Progenitor cell of endocrine pancreas (in vitro differentiated cells): ENCODE measurements at places on chromosomes 2 and 18. TPM values are rescaled to one million over a fixed set of nuclear protein-coding genes. Genes with fewer than 3 reads are reported as not detected.

DNA sequence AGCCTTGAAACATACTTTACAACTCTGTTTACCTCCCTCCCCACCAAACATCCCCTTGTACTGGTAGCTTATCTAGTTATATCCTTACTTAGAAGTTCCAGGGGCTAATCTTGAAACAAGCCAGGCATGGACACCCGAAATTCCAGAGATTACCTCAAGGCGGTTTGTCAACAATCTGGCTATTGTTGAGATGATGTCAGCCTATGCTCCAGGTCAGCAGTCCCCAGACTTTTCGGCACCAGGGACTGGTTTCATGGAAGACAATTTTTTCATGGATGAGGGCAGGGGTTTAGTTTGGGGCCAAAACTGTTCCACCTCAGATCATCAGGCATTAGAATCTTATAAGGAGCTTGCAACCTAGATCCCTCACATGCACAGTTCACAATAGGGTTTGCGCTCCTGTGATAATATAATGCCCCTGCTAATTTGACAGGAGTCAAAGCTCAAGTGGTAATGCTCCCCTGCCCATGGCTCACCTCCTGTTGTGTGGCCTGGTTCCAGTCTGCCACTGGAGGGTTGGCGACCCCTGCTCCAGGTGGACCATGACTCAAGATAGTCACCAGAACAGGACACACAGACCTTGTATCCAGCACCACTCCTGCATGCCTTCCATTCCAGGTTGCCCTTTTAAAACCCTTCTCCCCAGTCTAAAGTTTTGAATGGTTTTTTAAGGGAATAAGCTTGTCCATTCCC lies 171.2 kb downstream of the SPAG16 start:
- H3K36me3 ChIP-seq = no peaks in the 10 kb centered on the region
- no peak overlapping the region for H3K27ac ChIP-seq
- peaks cover 27% of the 10 kb centered on the region for H3K4me1 ChIP-seq
- DNase-seq = no peak
- no peaks in the 10 kb centered on the region for H3K27me3 ChIP-seq

DNA sequence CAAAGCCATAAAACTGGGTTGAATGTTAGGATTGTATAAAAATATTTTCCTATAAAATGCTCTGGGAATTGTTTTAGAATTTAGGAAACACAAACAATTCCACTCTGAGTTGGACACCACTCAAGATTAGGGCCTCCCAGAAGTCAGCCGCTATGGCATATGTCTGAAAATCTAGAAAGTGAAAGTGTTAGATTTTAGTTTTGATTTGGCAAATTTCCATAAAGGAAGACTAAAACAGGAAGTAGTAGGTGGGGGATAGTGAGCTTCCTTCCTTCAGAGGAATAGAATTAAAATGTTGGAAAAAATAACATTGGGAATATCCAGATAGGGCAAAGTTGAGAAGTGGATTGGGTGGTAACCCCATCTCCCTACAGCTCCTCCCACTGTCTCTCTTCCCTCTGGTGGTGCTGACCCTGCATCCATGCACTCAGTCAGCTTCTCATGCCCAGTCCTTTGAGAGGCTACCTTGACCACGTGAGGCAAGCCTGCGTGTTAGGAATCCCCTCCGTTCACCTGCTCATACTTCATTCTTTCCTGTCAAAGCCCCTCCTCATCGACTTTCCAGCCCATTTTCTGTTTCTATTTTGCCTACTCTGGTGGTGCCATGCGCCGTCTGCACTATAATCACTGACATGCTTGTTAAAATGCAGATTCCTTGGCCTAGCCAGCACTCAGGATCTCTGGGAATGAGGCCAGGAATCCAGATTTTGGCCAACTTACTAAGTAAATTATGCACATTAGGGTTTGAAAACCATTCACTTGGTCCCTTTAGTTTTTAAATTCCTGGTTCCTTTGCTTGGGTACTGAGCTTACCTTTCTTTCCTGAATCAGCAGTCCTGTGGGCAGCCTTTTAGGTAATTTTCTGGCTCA lies 83.5 kb downstream of the POLE4 start:
- H3K4me3 ChIP-seq = no peak overlapping the region
- H3K36me3 ChIP-seq = no peaks in the 10 kb centered on the region
- H3K27ac ChIP-seq = no peak overlapping the region
- H3K4me1 ChIP-seq = no peaks in the 10 kb centered on the region

DNA sequence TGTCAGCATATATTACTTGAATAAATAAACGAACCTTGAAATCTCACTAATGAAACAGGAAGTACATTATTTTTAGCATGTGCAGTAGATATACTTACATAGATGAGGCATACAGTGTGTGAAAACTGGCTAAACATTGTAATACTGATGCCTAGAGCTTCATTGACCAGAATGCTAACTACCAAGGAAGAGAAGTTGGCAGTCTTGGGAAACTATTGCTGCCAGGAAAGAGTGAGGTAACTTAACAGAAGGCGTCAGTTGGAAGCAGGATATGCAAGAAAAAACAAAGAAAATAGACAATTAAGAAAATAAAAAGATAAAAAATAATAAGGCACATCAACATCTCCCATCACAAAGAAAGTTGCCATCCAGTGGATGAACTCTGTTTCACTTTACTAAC lies 963.0 kb downstream of the TDRD15 start:
- H3K36me3 ChIP-seq = no peaks in the 10 kb centered on the region
- no peaks in the 10 kb centered on the region for H3K27me3 ChIP-seq
- no peaks in the 10 kb centered on the region for H3K4me1 ChIP-seq
- no peak overlapping the region for H3K27ac ChIP-seq
- no peak overlapping the region for H3K4me3 ChIP-seq

SRSF7 gene
- 258 TPM in 2 replicates for total RNA-seq

- DNase-seq = no peak
- H3K27ac ChIP-seq = no peak overlapping the region
- no peaks in the 10 kb centered on the region for H3K36me3 ChIP-seq
- no peak overlapping the region for H3K4me3 ChIP-seq
Measured at GRCh38 chr2:120404941-120405758, 59.2 kb downstream of the INHBB start.

GRCh38 chr18:48727681-48728080 lies 188.8 kb downstream of the CTIF start:
- no peaks in the 10 kb centered on the region for H3K27me3 ChIP-seq
- peaks cover 1% of the 10 kb centered on the region for H3K36me3 ChIP-seq
- DNase-seq = no peak
- no peak overlapping the region for H3K4me3 ChIP-seq
- no peak overlapping the region for H3K27ac ChIP-seq
